ENCODE measurements at places on chromosomes 6 and 20. TPM values are rescaled to one million over a fixed set of nuclear protein-coding genes. Genes with fewer than 3 reads are reported as not detected.

The IL17F gene
- total RNA-seq: not detected

The CALHM6 gene
- total RNA-seq: 2.8 TPM

The C4B gene
- total RNA-seq: 46.6 TPM

The C20orf204 gene
- 0.34 TPM for total RNA-seq

The SRF gene
- total RNA-seq: 14.1 TPM

The ARMH2 gene
- total RNA-seq: not detected

The SLC35D3 gene
- not detected for total RNA-seq

The BPIFA1 gene
- total RNA-seq: not detected

The MAP3K5 gene
- 7.1 TPM for total RNA-seq

The MOXD1 gene
- 38.4 TPM for total RNA-seq

The PRR3 gene
- 5.7 TPM for total RNA-seq

The CGA gene
- total RNA-seq: not detected

The TIAM2 gene
- 4.2 TPM for total RNA-seq

The FAXC gene
- total RNA-seq: under 0.01 TPM

The SMOC2 gene
- total RNA-seq: 1.5 TPM

The HLA-DQA2 gene
- total RNA-seq: not detected

The PI16 gene
- total RNA-seq: not detected

The PXMP4 gene
- 8.8 TPM for total RNA-seq

The VEGFA gene
- total RNA-seq: 68.8 TPM

The ROMO1 gene
- total RNA-seq: 183 TPM

The CAGE1 gene
- not detected for total RNA-seq

The TSBP1 gene
- total RNA-seq: not detected

The BMP7 gene
- total RNA-seq: not detected

The AVP gene
- total RNA-seq: not detected

The EYS gene
- total RNA-seq: not detected

The TLDC2 gene
- total RNA-seq: not detected

The SRMS gene
- not detected for total RNA-seq

The GSTA3 gene
- total RNA-seq: not detected

The TFAP2C gene
- not detected for total RNA-seq

The OR2J3 gene
- total RNA-seq: not detected

The DEFB116 gene
- total RNA-seq: not detected

The ELOVL2 gene
- 4.1 TPM for total RNA-seq

The RNF217 gene
- 8.5 TPM for total RNA-seq

The BPIFB1 gene
- total RNA-seq: 0.50 TPM

The PDE10A gene
- 10.1 TPM for total RNA-seq

The PRICKLE4 gene
- total RNA-seq: 2.6 TPM

The GSTA5 gene
- not detected for total RNA-seq

Data from cardiac ventricle fibroblast (primary cell).